Right ventricle myocardium inferior (tissue), 1 donor: ENCODE measurements at places on chromosomes 5 and 9.

GRCh38 chr5:33153831-33154230 is 286.9 kb upstream of the TARS1 start:
- DNase-seq = no peak

DNA sequence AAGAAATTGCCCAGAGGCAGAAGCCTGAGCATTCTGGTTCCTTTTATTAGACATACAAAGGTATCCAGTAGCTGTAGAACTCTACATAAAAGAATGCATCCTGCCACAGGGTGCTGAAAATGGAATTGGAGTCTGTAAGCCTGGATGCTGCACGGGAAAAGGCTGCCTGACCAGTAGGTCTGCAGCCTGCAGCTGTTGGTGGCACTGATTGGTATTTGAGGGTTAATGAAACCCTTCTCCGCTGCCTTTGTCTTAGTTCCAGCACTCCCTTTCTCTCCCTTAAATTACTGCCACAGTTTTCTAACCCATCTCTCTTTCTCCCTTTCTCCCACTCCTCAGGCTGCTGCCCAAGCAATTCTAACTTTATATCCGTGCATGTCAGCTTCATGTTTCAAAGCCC is 64.7 kb downstream of the BRINP1 start:
- no peak for DNase-seq

- DNase-seq = no peak
These were observed 78.8 kb downstream of the NLN start for GRCh38 chr5:65800775-65801174.

- peak; percentile 77 for DNase-seq
These were observed 102.6 kb downstream of the PDZD2 start for GRCh38 chr5:31741496-31741895.

- DNase-seq = no peak
These were observed 5.5 kb downstream of the ADRB2 start for GRCh38 chr5:148831590-148832565.
